GM12878 (cell line): ENCODE measurements at places on chromosomes 12 and 14. TPM values are rescaled to one million over a fixed set of nuclear protein-coding genes. Genes with fewer than 3 reads are reported as not detected.

Gene FAM90A1
- total RNA-seq, result 0.62 and 0.66 TPM in 2 replicates

DNA sequence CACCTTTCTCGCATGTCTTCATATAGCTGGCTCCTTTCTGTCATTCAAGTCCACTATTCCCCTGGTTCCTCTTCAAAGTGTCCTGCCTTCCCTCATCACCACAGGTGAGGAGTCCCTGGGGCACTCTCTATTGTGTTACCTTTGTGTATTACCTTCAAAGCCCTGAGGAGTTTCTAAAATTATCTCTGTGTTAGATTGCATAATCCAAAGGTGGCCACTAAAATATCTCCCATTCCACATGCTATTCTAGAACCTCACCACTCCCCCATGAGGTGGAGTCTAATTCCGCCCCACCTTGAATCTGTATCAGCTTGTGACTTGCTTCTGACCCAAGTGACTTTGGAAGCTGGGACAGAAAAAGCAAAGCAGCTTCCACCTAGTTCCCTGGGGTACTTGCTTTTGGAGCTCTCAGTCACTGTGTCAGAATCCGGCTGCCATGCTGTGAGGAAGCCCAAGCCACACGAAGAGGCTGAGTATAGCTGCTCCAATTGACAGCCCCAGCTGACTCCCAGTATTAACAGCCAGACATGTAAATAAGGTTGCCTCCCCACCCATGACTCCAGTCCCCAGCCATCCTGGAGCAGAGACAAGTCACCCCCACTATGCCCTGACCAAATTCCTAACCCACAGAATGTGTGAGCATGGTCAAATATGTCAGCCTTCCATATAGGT, 6.8 kb downstream of the HRK start:
- no peak for DNase-seq

GRCh38 chr12:124453419-124454351, 113.7 kb downstream of the NCOR2 start:
- peak; percentile 72 for DNase-seq

DNA sequence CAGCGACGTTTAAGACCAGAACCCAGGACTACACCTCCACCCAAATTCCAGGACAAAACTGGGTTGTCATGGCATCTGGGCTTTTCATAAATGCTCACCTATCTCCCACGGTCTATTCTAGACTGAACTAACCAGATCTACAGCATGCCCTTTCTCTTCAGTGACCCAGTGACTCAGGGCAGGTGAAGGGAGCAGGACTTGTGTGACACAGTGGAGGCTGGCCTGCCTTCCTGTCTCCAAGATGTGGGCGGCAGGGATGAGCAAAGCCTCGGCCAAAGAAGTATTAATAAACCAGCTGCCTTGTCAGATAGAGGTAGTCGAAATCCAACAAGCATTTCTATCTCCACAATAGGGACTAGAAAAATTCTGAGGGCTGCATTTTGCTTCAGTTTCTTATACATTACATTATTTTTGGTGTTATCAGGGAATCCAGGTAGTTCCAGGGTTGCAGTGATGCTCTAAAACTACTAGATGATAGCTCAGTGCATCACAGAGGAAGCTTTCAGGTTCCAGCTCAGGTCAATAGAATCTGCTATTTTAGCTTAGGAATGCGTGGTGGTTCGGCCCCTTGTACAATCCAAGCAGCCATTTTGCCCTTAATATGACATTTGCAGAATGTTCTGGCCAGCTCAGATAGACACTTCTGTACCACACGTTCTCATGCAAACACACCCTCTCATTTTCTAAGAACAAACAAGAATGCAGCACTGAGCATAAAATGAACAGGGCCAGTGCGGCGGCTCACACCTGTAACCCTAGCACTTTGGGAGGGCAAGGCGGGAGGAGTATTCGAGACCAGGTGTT, 4.2 kb upstream of the GLRX5 start:
- no peak for DNase-seq

GRCh38 chr14:21476523-21476924, 235 bp downstream of the RAB2B start:
- DNase-seq, result no peak

DNA sequence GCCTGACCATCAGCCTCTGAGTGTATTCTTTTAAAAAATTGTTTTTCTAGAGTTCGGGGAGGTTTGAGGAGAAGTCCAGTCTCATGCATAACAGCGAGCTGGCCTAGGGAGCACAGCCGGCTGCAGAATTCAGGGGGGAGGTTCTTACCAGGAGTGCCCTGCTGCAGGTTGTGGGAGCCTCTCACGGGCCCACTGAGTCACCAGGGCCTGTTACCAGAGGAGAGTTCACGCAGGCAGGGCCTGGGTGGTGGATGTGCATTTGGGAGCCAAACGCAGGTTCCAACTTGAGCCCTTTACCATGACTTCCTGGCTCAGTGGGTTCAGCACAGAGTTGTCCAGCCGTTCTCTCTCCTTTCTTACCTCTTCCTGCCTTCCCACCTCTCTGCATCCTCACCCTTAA, 14.4 kb downstream of the CD9 start:
- DNase-seq, result no peak

Gene FGF23
- total RNA-seq, result not detected in 2 replicates

Gene C14orf132
- 0.05 and 0.19 TPM in 2 replicates for total RNA-seq

GRCh38 chr12:176321-177181, 37.4 kb downstream of the SLC6A12 start:
- no peak for DNase-seq

- no peak for DNase-seq
Observed at GRCh38 chr14:84541018-84541417, 988.9 kb upstream of the FLRT2 start.

- DNase-seq, result no peak
Observed at GRCh38 chr12:54010053-54010971, 1.5 kb downstream of the HOXC8 start.

DNA sequence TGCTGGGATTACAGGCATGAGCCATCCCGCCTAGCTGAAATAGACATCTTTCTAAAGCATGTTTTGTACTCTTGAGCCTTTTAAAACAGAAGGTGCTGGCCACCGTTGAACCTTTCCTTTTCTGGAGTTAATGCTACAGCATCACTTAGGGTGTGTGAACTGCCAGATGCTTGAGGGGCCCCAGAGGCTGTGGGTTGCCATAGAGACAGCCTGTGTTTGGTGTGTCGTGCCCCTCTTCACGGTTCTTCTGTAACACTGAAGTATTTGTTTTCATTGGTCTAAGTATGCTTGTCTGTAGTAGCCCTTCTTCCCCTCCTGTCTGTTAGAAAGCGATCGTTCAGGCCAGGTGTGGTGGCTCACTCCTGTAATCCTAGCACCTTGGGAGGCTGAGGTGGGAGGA, 30.8 kb downstream of the PLEKHG3 start:
- DNase-seq, result no peak

- no peak for DNase-seq
Observed at GRCh38 chr14:39766397-39767000, 334.3 kb upstream of the FBXO33 start.

Gene PMCH
- total RNA-seq, result not detected in 2 replicates

DNA sequence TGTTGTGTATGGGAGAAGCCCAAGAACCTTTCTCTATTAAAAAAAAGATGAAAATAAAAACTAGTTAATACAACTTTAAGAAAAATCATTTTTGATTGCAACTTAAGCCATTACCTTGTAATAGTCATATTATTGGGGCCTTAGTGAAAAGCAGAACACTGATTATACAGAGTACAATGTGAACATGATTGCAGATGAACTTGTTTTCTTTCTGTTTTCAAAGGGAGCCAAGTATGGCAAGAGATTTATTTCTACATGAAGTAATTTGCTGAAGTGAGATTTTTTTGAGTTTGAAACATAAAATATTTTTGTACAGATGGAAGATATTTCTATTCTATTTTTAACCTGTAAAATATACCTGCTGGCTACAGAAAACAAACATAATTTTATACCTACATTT, 104.9 kb downstream of the GPR135 start:
- no peak for DNase-seq

- peak; percentile 62 for DNase-seq
Observed at GRCh38 chr14:103606963-103607668, 21.9 kb upstream of the KLC1 start.

DNA sequence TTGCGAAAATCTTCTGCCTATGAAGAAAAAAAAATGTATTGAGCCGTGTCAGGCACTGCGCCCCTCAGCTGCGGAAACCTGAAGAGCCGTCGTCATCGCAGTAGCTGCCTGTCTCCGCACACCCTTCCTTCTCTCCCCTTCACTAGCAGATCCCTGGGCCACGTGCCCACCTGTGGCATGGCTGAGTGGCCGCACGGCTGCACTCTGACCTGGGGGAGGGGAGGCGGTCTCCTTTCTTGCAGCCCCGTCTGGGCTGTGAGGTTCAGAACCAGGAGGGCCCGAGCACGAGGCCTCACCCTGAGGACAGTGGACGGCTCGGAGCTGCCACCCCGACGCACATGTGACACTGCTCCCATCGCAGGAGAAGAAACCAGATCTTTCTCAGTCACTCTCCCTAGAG, 24.9 kb downstream of the PGAM5 start:
- no peak for DNase-seq

DNA sequence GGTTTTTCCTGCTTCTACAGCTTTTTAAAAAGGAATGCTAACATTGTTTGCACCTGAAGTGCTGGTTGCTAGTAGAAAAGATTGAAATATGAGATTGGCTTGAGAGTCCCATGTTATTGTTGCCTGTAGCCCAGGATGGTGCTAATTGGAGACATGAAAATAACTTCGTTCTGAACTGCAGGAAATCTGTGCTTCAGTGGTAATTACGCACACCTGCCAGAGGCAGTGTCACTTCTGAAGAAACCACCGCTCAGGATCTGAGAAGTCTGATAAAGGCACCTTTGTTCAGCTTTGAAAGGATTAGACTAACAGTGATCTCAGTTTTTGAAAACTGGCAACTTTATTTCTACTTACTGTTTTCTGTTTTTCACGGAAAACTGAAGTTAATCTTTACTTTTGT, 15.5 kb upstream of the ATP6V0A2 start:
- no peak for DNase-seq

DNA sequence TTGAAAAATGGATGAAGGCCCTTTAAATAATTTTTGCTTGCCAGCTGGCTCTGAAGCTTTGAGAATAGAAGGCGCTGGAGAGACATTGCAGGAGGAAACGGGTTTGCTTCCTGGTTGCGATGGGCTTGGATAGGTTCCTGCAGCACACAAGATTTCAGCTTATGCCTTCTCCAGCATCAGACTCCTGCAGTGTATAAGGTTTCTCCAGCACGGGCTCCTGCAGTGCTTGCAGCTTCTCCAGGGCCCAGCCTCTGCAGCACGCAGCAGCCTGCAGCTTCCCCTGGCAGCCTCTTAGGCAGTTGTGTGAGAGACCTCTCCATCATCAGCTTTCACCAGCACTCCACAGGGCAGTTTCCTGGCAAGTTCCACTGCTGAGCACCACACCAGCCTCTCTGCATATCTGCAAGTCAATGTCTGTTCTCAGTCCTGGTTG, 78.7 kb upstream of the ZDHHC17 start:
- DNase-seq, result no peak

Gene ASCL1
- total RNA-seq, result 20.2 and 21.4 TPM in 2 replicates

Gene SLC6A15
- total RNA-seq, result not detected in 2 replicates

Gene PTPRB
- total RNA-seq, result 0.10 and 0.37 TPM in 2 replicates

DNA sequence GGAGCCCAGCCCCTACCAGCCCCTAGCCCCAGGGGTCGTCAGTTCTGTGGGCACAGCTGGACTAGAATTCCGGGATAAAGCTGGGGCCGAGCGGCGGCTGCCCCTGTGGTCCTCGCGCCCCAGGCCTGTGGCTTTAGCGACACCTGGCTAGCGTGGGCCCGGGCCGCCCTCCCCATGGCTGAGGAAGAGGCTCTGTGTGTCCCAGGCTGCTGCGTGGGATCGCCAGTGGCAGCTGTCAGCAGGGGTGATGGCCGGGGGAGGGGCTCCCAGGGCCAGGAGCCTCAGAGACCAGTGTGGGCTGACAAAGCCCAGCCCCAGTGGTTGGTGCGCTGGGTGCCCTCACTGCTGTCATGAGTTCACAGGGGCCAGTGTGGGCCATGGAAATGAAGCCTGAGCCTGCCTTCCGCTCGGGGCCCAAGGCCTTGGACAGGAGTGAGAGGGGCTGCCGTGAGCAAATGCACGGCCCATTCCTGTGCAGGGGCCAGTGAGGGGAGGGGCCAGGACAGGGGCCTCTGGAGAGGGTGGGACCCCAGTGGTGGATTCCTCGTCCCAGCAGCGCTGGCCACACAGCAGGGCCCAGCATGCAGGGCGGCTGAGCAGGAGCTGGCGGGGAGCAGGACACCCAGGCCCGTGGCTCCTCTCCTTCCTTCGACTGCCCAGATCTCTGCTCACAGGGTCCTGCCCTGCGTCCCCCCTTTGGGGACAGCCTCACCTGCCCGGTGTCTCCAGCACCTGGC, 11.4 kb downstream of the FBRSL1 start:
- DNase-seq, result no peak

GRCh38 chr12:50799908-50800307, 36.0 kb downstream of the ATF1 start:
- no peak for DNase-seq

DNA sequence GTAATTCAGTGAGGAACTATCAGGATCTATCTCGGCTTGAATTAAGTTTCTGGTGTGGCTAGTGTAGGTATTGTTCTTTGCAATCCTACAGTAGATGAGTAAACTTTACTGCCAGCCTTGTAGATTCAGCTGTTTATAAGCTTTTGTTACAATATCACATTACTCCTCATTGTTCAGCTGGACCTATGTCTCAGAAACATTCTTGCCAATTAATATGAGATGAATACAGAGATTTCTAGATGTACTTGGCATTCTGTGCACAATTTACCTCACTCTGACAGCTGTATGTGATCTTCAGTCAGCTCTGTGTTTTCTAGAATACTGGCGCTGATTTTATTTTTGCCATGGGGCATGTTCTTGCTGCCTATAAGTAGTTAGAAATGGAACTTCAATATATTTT, 55.7 kb downstream of the METTL25 start:
- DNase-seq, result no peak

DNA sequence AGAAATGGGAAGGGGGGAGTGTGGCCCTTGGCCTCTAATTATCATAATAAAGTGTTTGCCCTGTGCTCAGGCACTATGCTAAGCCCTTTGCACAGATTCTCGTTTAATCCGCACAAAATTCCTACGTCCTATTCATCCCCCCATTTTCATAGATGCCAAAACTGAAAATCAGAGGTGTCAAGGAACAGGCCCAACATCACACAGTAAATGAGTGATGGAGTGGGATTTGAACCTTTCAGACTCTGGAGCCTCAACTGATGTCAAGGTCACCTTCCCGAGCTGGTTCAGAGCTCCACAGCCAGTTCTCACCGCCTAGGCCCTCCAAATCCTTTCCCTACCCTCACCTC, 80.7 kb downstream of the IRF2BPL start:
- DNase-seq, result no peak

- DNase-seq, result no peak
Observed at GRCh38 chr12:104721936-104722335, 236.2 kb downstream of the SLC41A2 start.

GRCh38 chr12:55729819-55730818, 1.3 kb upstream of the CD63 start:
- DNase-seq, result no peak

Gene ATL1
- total RNA-seq, result 0.58 and 1.1 TPM in 2 replicates

DNA sequence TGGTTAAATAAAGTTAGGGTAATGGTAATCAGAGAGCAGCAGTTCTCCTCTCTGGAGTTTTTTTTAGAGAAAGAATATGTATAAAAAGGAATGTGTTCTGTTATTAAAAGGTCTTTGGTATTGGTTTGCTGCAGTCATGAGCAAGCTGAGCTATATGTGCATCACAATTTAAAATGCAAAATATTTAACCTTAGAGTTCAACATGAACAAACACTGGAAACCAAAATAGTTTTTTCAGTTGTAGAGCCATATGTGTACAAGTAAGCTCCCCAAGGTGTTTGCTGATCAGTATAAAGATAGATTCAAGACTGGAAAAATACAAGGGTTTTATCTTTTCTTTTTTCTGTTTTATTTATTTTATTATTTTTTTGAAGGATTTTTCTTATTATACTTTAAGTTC, 245.0 kb downstream of the NUBPL start:
- DNase-seq, result no peak

Gene ACVRL1
- total RNA-seq, result 0.29 TPM in 1 of 2 replicates, not detected in the other

Gene DCN
- 1.5 and 2.1 TPM in 2 replicates for total RNA-seq

GRCh38 chr12:132095520-132096409, 48.4 kb downstream of the DDX51 start:
- no peak for DNase-seq
